ENCODE measurements at places on chromosomes 4 and X.
A peak's percentile ranks its signal among the peaks of the same experiment; 100 is the strongest.

- no peak for DNase-seq
Measured at GRCh38 chrX:21131346-21131745, 242.9 kb upstream of the CNKSR2 start.

DNA sequence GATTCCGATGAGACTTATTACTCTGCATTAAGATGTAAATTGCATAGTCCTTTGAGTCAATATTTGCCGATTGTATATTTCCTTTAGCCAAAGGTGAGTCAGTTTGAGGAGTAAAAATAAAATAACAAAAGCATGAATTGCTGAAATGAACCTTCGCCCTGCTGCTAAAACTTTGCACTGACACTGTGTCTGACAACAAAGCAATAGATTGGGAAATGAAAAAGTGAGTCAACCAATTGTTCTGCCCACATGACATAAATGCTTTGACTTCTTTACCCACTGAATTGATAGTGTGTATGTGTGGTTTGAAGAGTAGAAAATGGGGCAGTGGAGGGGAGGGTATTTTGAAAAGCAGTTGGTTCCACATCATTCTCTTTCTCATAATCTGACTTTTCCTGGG lies 88.4 kb upstream of the AFF2 start:
- DNase-seq = no peak

- DNase-seq = no peak
Measured at GRCh38 chrX:150363561-150364346, 637 bp downstream of the MAMLD1 start.

- no peak for DNase-seq
Measured at GRCh38 chr4:179631321-179631720, 2189.1 kb upstream of the AGA start.

GRCh38 chr4:156970501-156971164 lies 966 bp downstream of the PDGFC start:
- no peak for DNase-seq

DNA sequence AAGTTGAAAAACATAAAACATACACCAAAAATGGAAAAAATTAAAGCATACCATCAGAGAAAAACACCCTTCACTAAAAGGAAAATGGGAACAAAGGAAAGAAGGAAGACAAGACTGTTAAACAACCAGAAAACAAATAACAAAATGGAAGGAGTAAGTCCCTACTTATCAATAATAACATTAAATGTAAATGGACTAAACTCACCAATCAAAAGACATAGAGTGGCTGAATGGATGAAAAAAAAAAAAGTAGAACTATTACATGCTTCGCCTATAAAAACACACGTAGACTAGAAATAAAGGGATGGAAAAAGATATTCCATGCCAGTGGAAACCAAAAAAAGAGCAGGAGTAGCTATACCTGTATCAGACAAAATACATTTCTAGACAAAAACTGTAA lies 19.4 kb upstream of the TMSB15A start:
- no peak for DNase-seq

DNA sequence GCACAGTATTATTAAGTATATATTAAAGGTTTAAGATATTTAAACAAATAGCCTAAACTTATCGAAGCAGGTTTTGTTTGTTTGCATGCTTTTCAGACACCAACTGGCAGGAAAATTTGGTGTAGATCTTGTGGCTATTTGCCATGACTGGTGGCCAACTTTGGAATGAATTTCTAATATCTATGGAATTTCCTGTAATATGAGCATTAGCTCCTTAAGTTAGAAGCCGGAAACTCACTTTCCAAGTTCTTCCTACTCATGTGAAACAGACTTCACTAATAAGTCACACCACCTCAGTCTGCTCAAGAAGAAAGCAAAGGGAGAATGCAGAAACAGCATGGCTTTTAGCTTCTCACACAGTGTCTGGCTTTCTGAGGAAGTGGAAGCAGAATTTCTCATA lies 563.9 kb downstream of the GRXCR1 start:
- no peak for DNase-seq

GRCh38 chr4:128525387-128525786 lies 237.8 kb upstream of the PGRMC2 start:
- peak; percentile 23 for DNase-seq

- DNase-seq = no peak
Measured at GRCh38 chr4:139951021-139951420, 203.0 kb downstream of the MAML3 start.

- no peak for DNase-seq
Measured at GRCh38 chr4:112152521-112152920, 7.3 kb downstream of the FAM241A start.

DNA sequence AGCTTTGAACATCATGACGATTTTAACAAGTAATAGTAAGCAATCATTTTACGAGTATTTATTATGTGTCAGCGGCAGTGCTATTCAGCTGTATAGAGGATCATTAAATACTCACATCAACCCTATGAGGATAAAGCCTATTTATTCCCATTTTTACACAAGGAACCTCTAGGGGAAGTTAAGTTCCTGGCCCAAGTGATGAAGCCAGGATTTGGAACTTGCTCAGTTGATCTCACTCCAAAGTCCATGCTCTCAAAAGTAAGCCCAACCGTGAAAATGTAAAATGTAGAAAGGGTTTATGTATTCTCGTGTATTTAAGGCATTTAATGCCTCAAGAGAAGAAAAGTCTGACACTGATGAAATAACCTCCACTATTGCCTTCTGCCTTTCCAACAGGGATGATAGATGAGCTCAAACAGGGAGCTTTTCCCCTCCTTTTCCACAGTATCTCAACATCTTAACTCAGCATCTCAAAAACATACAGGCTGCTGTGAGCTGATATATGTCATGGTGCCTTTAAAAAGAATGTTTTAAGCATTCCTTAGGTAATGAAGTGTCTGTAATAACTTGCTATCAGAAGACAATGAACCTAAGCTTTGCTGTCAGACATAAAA lies 35.0 kb upstream of the PLA2G12A start:
- no peak for DNase-seq

DNA sequence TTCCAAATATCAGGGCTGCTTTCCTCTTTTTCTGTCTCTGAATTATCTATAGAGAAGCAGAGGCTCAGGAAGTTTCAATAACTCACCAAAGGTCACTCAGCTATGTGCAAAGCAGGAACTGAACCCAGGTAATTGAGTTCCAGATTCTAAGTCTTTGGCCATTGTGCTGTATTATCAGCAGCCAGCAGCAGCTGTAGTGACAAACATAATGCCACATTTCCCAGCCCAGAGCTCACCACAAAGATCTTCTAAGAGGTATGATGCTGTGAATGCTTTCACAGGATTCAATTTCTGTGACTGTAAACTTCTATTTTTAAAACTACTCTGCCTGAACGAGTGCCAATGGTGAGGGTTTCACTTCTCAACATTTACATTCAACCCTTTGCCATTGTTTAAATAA lies 56.4 kb downstream of the SPOCK3 start:
- DNase-seq = no peak

GRCh38 chrX:153831429-153832150 lies 1.2 kb upstream of the PDZD4 start:
- DNase-seq = no peak

- DNase-seq = no peak
Measured at GRCh38 chr4:113311047-113311446, 261.6 kb downstream of the ANK2 start.

GRCh38 chr4:176193126-176193525 lies 2.3 kb downstream of the SPATA4 start:
- DNase-seq = no peak

GRCh38 chrX:140360284-140360683 lies 144.6 kb downstream of the SOX3 start:
- DNase-seq = no peak

DNA sequence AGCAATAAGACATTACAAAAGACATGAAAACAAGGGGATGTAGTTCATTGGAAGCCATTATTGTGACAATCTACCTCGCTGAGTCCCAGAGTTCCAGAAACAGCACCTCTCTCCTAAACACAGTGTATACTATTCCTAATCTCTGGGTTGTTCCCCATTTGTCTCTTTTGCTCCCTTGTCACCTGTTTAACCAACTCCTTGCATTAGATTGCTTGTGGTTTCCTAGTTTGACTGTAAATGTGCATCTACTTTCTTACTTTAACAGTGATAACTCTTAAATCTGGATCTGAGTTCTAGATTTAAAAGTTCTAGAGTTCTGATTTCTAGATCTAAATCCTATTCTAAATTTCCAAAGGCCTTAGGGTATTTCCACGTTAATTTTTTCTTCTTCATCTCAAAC lies 71.6 kb upstream of the TET2 start:
- DNase-seq = no peak

DNA sequence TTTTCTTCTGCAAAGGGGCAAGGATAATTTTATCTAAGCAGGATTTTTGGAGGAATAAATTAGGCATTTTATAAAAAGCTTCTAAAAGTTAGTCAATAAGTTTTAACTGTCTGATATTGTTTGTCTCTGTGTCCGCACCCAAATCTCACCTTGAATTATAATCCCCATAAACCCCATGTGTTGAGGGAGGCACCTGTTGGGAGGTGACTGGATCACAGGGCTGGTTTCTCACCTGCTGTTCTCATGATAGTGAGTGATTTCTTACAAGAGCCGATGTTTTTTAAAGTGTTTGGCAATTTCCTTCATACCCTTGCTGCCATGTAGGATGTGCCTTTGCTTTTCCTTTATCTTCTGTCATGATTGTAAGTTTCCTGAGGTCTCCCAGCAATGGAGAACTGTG lies 481.4 kb downstream of the GBA3 start:
- DNase-seq = no peak

GRCh38 chrX:150038986-150039599 lies 100.8 kb upstream of the EOLA2 start:
- no peak for DNase-seq

DNA sequence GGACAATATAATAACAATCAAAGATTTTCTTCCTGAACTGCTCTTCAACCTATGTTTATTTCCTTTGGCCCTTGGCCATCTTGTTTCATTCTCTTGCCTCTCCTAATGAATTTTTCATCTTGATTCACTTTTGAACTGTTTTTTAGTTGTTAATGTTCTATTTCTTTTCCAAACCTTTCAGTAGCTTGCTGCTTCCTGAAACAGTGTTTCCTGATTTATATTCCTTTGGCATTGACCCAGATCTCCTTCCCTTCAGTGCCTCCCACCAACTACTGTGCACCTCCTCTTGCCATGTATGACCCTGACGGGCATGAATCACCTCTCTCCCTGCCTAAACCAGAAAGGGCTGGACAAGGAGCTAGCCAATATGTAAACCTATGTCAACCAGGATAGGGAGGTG lies 25.6 kb upstream of the SPP1 start:
- DNase-seq = no peak

GRCh38 chr4:80539190-80539589 lies 203.7 kb downstream of the CFAP299 start:
- DNase-seq = no peak

- no peak for DNase-seq
Measured at GRCh38 chr4:59904331-59904730, 1295.8 kb upstream of the ADGRL3 start.

GRCh38 chr4:80153874-80154544 lies 43.3 kb upstream of the PRDM8 start:
- no peak for DNase-seq

DNA sequence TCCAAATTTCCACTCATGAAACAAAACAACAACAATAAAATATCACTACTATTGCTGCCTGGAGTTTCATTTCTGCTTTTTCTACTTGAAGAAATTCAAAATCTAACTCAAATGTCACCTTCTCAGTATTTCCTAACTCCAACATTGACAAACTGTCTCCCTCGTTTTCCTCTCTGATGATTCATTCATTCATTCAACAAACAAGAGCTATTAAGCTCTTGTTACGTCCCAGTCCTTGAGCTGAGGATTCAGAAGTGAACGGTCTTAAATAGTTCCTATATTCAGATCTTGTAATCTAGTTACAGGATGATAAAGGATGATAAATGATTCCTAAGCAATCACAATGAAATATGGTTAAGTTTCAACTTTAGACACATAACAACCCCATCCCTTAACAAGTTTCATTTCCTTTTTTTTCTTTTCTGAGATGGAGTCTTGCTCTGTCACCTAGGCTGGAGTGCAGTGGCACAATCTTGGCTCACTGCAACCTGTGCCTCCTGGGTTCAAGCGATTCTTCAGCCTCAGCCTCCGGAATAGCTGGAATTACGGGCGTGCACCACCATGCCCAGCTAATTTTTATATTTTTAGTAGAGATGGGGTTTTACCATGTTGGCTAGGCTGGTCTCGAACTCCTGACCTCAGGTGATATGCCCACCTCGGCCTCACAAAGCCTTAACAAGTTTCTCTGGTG lies 1.7 kb downstream of the SLC9B2 start:
- no peak for DNase-seq

DNA sequence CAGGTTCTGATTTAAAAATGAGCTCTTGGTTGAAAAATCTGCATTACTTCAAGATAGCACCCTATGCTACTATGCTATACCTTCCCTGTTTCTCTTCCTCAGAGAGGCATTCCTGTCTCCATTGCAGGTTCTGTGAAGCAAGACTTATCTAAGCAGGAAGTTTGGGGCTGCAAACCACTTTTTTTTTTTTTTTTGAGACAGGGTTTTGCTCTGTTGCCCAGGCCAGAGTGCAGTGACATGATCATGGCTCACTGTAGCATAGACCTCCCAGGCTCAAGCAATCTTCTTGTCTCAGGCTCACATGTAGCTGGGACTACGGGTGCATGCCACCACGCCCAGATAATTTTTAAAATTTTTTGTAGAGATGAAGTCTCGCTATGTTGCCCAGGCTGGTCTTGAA lies 4.0 kb upstream of the CCNG2 start:
- no peak for DNase-seq

GRCh38 chrX:11733614-11734013 lies 24.4 kb upstream of the MSL3 start:
- DNase-seq = no peak

DNA sequence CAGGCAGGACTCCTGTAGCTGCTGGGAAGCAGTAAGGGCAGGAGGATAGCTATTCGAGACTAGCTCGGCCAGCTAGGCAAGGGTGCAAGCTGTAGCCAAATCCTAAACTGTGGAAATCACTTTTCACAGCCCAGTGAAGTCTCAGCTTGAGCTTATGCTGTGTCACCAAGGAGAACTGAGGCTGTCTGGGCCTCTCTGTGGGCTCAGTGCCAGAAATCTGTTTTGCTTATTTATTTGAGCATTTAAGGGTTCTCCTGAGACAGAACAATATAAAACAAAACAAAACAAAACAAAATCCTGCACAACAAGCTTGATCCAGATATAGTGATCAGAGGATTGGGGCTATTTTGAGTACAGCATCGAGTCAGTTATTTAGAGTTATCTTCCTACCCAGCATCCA lies 97.5 kb downstream of the FANCB start:
- DNase-seq = no peak

- no peak for DNase-seq
Measured at GRCh38 chr4:47577779-47578553, 92.9 kb downstream of the ATP10D start.

DNA sequence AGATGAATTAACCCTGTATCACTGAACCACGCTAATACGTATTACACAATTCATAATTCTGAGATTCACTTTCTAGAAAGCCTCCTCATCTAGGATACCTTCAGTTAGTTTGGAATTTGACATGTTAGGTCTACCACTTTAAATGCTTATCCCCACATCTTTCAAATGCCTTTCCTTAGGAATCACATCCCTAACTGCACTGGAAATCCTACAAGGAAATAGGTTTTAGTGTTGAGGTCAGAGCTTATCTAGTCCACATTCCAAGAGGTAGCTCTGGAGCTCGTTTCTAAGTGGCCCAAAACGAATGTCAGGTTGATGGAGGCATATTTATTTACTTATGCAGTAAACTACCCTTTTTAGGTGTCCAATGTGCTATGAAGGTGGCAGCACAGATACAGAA lies 18.0 kb downstream of the PDHA1 start:
- DNase-seq = no peak

GRCh38 chrX:67384403-67384802 lies 159.4 kb upstream of the AR start:
- DNase-seq = no peak
